ENCODE measurements at places on chromosomes 6 and 20.

- DNase-seq: no peak
Measured at GRCh38 chr6:55758156-55758937, 117.0 kb downstream of the BMP5 start.

DNA sequence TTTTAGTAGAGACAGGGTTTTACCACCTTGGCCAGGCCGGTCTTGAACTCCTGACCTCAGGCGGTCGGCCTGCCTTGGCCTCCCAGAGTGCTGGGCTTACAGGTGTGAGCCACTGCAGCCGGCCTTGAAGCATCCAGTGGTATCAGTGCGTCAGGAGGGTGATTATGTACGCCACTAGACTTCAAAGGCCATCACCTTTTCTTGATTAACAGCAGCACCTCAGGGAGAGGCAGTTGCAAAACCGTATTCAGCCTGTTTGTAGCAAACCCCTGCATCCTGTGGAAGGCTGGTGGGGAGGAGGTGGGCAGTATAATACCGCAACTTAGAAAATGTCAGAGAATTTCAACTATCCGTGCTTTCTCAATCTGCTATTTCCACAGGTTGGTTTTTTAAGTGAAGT, 27.3 kb upstream of the SHLD1 start:
- DNase-seq: no peak

DNA sequence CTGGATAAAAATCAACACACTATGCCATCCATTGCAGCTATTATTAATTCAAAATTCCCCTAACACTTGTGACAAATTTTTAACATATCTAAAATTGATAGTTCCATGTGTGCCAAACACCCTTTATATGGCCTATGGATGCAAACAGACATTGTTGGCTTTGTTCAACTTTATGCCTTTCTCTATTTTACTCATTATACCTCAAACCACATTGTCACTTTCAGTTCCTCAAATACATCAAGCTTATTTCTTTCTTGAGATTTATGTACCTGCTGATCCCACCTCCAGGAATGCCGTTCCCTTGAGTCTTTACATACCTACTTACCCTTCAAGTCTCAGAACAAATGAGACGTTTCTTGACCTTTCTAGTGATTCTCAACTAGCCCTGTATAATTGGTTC, 193.5 kb upstream of the PLN start:
- no peak for DNase-seq

GRCh38 chr20:2144850-2145249, 43.2 kb downstream of the STK35 start:
- DNase-seq: no peak

Data from nucleus accumbens (tissue), 56 donors.